Fibroblast of skin of scalp (primary cell): ENCODE measurements at places on chromosomes 11 and 22.

DNA sequence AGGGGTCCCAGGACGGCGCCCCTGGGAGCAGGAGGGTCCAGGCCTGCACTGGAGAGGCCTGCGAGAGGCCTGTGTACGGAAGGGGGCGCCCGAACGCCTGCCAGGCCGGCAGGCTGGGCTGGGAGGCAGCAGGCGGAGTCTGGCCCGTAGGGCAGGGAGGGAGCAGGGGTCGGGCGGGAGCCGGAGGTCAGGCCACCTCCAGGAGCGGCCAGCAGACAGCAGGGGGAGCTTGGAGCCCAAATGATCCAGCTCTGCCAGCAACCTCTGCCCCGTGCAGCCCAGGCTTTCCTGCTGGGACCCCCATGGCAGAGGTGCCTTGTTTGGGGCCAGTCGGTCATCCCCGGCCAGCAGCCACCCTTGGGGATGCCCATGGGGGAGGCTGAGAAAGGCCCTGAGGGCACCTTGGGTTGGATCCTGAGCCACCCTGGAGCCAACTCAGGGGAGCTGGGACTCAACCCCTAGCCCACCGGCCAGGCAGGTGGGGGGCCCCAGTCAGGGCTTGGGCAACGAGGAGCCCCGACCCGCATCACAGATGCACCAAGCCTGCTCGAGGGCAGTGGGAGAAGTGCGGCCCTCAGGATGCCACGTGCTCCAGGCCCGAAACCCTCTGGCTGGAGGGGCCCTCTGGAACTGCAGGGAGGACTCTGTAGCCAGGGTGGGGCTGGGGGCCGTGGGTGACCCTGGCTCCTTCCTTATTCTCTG, 9.6 kb upstream of the SYT8 start:
- no peak for DNase-seq

DNA sequence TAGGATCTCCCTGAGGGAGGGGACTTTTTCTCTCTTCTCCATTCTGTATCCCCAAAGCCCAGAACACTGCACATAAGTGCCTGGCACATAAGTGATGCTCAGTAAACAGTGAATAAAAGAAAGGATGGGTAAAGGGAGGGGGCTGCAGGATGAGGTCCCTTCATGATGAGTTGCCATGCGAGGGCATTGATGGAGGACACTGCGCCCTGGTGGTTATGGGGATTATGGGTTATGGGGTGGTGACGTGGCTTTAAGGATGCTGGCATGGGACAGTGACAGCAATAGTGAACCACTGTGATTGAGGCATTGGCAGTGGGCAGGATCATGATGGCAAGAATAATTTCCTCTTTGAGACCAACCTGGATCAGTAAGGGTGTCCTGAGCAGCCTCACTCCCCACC, 43.9 kb upstream of the LRRC32 start:
- DNase-seq, result no peak

GRCh38 chr11:128464878-128465450, 122.4 kb downstream of the ETS1 start:
- DNase-seq, result no peak

DNA sequence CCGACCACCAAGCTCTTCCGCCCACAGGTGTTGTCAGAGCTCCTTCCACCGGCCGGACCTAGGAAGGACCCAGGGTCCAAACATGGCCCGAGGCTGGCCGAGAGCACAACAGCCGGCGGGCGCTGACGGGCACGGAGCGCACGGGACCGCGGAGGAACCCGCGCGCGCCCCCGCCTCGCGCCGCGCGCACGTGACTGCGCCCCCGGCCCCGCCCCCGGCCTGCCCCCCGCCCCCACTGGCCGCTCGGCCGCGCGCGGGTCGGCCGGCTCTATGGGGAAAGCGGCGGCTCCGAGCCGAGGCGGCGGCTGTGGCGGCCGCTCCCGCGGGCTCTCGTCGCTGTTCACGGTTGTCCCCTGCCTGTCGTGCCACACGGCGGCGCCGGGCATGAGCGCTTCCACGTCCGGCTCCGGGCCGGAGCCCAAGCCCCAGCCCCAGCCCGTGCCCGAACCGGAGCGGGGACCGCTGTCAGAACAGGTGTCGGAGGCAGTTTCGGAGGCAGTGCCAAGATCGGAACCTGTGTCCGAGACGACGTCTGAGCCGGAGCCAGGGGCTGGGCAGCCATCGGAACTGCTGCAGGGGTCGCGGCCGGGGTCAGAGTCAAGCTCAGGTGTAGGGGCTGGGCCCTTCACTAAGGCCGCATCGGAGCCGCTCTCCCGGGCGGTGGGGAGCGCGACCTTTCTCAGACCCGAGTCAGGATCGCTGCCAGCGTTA, at the start of gene OSBP2:
Gene OSBP2, plus strand, starts transcription at position 235 of the 711 bp plus-strand sequence. Its CDS starts 36 bp downstream, at position 271.
- peak; percentile 22 for DNase-seq

- no peak for DNase-seq
These were observed 5.9 kb downstream of the LRRC32 start for GRCh38 chr11:76664578-76665061.

DNA sequence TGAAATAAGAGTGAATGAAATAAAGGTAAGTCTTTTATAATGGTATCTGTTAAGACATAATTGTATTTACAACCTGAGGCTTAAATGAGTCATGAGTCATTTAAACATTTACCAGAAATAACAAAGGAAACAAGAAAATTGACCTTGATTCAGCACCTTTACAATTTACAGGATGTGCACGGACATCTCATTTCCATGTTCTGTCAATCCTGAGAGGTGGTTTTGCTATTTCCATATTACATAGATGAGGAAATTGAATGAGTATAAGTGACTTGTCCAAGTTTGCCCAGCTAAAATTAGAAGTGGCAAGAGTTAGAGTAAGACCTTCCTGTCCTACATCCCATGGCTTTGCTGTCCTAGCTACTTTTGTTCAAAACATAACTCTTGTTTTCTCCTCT, 89.1 kb downstream of the TRIM44 start:
- no peak for DNase-seq

- DNase-seq, result no peak
These were observed 9.1 kb downstream of the POLD4 start for GRCh38 chr11:67344264-67344663.

- no peak for DNase-seq
These were observed 55.3 kb downstream of the ETS1 start for GRCh38 chr11:128532016-128532571.

- DNase-seq, result peak; percentile 61
These were observed 143.6 kb downstream of the TEAD1 start for GRCh38 chr11:12817681-12818332.

GRCh38 chr11:20489948-20490347, 102.4 kb downstream of the PRMT3 start:
- no peak for DNase-seq

DNA sequence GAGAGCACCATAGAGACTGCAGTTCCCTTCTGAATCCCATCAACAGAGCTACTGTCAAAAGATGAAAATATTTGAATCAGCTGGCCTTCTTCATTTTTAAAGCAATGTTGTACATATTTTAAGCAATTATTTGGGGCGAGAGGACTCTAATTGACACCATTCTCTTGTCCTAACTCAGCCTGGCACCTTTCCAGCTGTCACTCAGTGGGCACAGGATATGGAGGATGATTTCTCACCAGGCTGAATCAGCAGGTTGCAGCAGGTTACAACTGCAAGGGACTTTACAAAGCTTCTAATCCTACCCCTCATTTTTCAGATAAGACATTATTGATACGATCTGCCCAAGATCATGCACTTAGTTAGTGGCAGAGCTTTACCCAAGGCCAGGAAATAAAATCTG, 11.9 kb upstream of the WT1 start:
- no peak for DNase-seq

- DNase-seq, result no peak
These were observed 67.8 kb downstream of the FAM168A start for GRCh38 chr11:73530109-73530508.

GRCh38 chr11:3981084-3981633, 113.4 kb upstream of the RRM1 start:
- no peak for DNase-seq

GRCh38 chr11:118156531-118157185, 4.0 kb upstream of the SCN4B start:
- DNase-seq, result no peak

DNA sequence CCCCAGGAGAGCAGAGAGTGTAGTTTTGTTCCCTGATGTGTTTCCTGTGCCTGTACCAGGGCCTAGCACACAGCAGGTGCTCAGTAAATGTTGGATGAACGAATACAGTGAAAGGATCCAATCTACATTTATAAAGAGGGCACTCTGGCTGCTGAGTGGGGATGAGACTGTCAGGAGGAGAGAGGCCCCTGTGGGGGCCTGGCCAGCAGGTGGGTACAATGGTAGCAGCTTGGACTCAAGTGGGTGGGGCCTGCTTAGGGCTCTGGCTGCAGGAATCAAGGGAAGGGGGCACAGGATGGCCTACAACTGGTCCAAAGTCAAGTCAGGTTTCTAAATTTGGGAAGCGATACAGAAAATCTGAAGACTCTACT, 156.6 kb upstream of the GRK3 start:
- no peak for DNase-seq

- no peak for DNase-seq
These were observed 1.7 kb downstream of the BAIAP2L2 start for GRCh38 chr22:38108561-38109319.

GRCh38 chr11:11250470-11250869, 102.6 kb downstream of the CSNK2A3 start:
- DNase-seq, result peak; percentile 65

DNA sequence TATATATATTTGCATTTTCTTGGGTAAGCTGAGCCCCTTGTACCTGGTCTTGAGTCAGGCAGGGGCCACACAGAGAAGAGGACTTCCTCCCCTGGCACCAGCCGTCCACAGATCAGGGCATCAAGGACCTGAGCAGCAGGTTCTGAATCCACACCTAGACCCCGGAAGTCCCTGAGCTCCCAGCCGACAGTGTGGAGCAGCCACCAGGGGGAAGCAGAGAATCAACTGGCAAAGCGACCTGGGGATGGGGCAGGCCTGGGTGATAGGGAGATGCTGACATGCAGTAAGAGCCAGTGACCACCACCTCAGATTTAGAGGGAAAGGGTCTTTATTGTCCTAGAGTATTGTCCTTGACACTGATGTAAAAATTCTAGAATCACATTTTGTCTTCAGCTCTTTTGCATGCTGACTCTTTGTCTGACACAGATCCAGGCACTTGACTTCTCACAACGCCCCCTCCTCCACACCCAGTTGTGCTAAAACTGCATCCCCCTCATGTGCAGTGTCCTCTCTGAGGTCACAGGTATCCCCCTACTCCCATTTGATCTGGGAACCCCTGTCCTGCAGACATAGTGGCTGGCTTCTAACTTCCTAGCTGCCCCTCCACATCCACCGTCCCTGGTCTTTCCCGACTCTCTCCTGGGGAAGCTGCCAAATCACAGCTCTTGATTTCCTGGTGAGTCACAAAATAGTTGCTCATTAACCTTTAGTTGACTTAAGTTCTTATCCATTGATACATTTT, 109.3 kb downstream of the GGTLC2 start:
- peak; percentile 23 for DNase-seq
